ENCODE measurements at places on chromosomes 11 and 22. TPM values are rescaled to one million over a fixed set of nuclear protein-coding genes. Genes with fewer than 3 reads are reported as not detected.
A peak's percentile ranks its signal among the peaks of the same experiment; 100 is the strongest.

Gene RAG2
- total RNA-seq = not detected

DNA sequence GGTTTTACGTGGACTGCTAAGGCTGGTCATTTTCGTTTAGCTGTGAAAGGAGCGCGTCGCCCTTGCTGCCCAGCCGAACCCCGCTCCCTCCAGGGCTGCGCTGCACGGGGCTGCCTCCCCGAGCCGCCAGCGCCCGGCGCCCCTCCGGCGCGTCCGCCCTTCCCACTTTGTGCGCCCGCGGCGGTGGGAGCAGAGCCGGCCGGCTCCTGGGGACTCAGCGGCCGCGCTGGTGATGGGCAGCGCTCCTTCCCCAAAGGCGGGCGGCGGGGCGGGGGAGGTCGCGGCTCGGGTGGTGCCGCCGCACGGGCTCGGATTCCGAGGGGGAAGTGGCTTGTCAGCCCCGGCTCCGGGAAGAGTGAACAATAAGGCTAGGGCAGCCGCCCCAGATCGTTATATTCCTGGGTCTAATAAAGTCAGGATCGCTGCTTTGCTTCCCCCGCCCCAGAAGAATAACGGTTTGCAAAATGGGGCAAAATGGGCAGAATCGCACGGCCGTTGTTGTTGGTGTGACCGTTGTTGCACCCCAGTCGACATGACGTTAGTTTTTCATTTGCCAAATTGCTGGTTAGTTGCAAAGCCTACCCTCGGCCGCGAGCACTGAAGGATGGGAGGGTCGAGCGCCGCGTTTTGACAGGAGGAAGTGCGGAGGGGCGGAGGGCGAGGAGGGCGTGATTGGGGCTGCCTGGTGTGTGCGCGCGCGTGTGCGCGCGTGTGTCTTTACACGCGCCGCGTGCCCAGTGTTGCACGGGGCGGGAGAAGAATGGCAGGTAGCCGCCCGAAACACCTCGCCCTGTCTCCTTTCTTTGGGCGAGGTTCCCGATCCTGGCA is 745 bp downstream of the NCAM1 start:
- peak overlapping the region; percentile 85 for H3K4me3 ChIP-seq
- DNase-seq = peak; percentile 38
- H3K27ac ChIP-seq = peak overlapping the region; percentile 68
- peaks cover 12% of the 10 kb centered on the region for H3K4me1 ChIP-seq

- no peak for DNase-seq
- no peaks in the 10 kb centered on the region for H3K4me1 ChIP-seq
- H3K36me3 ChIP-seq = no peaks in the 10 kb centered on the region
- H3K27me3 ChIP-seq = no peaks in the 10 kb centered on the region
Measured at GRCh38 chr11:69650832-69651344, 9.9 kb downstream of the CCND1 start.

Gene HBG2
- not detected for total RNA-seq

DNA sequence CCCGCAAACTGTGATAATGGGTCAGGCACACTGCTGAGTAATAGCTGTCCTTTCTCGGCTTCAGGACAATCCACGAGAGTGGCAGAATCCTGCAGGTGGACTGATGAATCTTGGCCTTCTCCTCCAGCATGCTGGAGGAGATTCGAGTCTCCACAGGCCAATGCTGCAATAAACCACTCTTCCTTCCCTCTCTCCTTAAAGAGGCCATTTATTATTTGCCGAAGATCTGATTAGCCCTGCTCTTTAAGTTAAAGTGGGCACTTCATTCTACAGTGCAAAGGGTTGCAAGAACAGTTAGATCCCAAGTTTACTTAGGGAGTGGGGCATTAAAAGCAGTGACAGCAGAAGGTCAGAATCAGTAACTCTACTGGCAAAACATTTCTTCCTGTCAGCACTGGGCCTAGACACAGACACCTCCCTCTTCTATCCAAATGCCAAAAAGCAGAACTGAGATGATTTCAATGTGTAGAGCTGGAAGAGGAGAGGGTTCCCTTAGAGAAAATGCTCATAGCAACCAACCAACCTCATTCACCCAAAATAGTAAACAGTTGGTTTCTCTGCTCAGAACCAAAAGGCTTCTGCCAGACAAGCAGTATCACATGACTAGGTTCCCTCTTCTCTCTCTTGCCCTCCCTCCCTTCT is 121.7 kb downstream of the SGSM3 start:
- peaks cover 18% of the 10 kb centered on the region for H3K4me1 ChIP-seq
- no peak for DNase-seq
- no peak overlapping the region for H3K27ac ChIP-seq
- H3K36me3 ChIP-seq = peaks cover 6% of the 10 kb centered on the region

Gene BET1L
- total RNA-seq = 56.9 TPM

Gene LRP5
- 22.3 TPM for total RNA-seq

GRCh38 chr11:8928981-8929615 is 3.6 kb downstream of the C11orf16 start:
- no peaks in the 10 kb centered on the region for H3K27me3 ChIP-seq
- no peaks in the 10 kb centered on the region for H3K4me1 ChIP-seq
- H3K4me3 ChIP-seq = no peak overlapping the region

DNA sequence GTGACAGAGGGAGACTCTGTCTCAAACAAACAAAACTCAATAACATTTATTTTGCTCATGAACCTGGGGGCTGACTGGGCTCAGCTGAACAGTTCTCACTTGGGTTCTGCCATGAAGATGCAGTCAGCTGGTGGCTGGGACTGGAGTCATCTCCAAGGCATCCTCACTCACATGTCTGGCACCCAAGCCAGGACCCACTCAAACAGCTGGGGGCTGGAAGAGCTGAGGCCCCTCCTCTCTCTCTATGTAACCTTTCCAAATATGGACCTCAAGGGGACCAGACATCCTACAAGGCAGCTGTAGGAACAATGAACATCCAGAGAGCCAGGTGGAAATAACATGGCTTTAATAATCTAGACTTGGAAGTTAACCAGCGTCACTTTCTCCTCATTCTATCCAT is 16.8 kb downstream of the HSPA8 start:
- H3K36me3 ChIP-seq = no peaks in the 10 kb centered on the region
- H3K4me1 ChIP-seq = no peaks in the 10 kb centered on the region
- H3K4me3 ChIP-seq = no peak overlapping the region
- peaks cover under 1% of the 10 kb centered on the region for H3K27me3 ChIP-seq
- DNase-seq = no peak

DNA sequence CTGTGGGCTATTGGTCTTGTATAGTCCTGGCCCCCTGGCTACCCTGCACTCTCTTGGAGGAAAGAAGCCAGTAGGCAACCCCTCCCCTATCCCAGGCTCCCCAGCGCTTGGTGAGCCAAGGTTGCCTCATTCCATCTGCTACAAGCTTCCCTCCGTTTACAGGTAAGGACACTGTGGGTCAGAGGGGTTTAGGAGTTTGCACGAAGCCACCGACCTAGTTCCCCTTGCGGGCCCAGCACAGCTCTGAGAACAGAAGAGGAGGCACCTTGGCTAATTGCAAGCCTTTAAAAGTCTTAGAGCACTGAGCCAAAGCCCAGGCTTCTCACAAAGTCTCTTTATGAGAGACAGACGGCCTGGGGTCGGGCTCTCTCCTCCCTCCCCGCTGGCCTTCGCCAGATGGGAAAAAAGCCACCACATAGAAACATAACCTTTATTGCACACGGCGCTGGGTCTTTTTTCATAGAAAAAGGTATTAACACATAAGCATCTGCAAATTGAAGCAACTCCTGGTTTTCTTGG is 99.8 kb downstream of the CEP164 start:
- no peak overlapping the region for H3K27ac ChIP-seq
- no peak for DNase-seq
- peaks cover 4% of the 10 kb centered on the region for H3K4me1 ChIP-seq
- no peaks in the 10 kb centered on the region for H3K36me3 ChIP-seq
- no peaks in the 10 kb centered on the region for H3K27me3 ChIP-seq

DNA sequence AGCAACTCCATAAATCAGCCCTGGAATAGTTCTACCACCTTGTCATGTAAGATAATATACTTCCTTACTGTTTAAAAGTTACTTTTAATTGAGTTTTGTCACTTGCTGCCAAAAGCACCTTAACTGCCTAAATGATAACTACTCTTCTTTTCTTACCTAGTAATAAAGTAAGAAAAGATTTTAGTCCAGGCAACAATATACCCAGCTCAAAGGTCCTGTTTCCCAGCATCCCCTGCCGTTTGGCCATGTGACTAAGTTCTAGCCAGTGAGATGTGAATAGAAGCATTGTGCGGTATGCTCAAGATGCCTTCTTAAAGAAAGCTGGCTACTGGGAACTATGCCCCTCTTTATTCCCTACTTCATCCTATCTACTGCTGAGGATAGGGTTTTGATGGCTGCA is 39.4 kb upstream of the CCDC34 start:
- DNase-seq = no peak
- H3K36me3 ChIP-seq = no peaks in the 10 kb centered on the region
- no peak overlapping the region for H3K4me3 ChIP-seq
- H3K4me1 ChIP-seq = no peaks in the 10 kb centered on the region

Gene OR4C13
- not detected for total RNA-seq

Measured in activated naive CD8-positive, alpha-beta T cell treated with anti-CD3 and anti-CD28 coated beads, Interleukin-2, amount 10 ng/mL, durations not matched to agents 7 days and 5 days (primary cell).